ENCODE measurements at places on chromosomes 2 and 18.

DNA sequence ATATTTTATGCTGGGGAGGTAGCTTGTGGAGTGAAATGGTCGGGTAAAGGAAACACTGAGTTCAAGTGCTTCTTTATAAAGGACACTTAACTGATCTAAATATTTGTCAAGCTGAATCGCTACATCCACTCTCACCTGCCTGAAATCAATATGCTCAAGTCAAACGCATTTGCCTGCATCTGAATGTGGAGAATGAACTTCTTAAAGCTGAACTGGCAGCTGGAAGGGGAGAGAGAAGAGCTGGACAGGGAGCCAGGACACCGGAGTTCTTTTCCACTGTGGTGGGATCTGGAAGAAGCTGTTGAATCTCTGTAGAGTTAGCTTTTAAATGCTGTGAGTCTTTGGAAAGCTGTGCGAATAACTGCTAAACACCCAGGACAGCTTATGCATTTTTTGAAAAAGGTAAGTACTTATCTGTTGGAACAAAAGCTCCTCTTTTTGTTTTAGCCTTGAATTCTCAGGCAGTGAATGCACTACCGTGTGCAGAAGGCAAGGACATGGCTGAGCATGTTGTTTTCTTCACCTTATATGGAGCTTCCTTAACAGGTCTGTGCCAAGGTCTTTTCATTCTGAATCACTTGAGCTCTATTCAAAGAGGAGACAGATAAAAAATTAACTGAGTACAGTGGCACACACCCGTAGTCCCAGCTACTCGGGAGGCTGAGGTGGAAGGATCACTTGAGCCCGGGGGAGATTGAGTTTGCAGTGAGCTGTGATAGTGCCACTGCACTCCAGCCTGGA, 74.2 kb upstream of the KLF7 start:
- DNase-seq, result no peak

GRCh38 chr2:42878581-42878980, 86.2 kb upstream of the HAAO start:
- peak; percentile 9 for DNase-seq

DNA sequence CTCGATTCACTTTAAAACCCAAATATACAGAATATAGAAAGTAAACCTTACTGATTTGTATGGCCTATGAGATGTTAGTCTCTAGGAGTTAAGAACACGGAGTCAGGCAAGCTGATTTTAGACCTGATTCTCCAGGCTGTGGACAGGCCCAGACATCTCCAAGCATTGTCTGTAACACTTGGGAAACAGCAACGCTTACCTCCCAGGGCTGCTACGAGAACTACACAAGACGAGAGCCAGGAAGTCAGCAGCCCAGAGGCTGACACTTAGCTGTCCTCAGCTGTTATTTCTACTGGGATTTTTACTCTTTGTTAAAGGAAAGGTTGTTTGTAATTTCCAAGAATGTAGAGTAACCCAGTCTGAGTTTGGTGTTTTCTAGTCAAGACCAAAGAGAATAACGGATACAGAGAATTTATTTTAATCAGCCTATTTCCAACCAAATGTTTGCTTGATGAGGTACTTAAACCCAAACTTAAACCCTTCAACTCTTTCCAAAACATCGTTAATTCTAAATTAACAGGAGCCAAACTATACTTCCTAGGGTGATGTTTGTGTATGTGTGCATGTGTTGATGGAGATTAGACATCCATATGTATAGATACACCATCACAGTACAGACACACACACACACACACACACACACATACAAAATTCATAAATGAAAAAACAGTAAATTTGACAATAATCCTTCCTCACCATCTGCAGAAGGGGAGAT, 123.4 kb downstream of the LAMA1 start:
- no peak for DNase-seq

DNA sequence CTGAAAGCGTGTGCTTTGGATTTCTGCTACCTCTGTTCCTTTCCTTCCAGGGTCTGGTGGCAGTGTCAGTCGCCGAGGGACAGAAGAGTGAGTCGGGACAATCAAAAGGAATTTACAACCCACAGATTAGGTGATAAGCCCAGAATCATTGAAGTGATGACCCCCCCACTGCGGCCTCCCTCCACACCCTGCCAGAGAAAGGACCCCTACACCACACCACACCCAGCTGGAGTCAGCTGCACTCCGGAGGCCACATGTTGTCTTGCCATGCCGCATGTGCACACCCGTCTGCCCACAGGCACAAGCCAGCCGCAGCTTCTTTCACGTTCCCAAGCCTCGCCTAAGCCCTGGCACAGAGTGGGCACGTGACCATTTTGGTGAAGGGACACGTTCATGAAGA, 366.8 kb upstream of the SALL3 start:
- no peak for DNase-seq

DNA sequence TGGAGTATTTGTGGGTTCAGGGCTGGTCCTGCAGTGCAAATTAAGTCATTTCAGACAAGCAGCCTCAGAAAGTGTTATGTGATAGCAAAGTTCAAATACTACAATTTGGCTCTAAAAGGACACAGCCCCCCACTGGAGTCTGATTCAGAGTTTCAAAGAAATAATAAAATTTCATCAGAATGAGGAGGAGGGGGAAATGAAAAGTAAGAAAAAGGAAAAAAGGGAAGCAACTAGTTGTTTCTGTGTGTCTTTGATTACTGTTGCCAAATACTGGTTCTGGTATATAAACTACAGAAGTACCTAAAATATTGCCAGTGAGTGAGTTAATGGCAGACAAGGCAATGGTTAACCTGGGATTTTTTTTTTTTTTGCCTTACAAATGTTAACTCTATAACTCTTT, 773.9 kb downstream of the BCL11A start:
- DNase-seq, result no peak

Measured in GM12865 (cell line).